ENCODE measurements at places on chromosomes 6 and 20.

GRCh38 chr20:61845233-61845671, 220.4 kb downstream of the TAF4 start:
- DNase-seq = no peak

GRCh38 chr6:122026582-122027369, 372.7 kb upstream of the HSF2 start:
- no peak for DNase-seq

DNA sequence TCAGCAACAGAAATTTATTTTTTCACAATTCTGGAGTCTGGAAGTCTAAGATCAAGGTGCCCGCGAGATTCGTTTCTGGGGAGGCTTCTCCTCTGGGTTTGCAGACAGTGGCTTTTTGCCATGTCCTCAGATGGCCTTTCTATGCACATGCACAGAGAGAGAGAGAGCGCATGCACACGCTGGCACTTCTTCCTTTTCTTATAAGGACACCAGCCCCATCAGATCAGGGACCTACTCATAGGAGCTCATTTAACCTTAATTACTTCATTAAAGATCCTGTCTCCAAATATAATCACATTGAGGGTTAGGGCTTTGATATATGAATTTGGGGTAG, 260.7 kb upstream of the PLCB4 start:
- DNase-seq = no peak

DNA sequence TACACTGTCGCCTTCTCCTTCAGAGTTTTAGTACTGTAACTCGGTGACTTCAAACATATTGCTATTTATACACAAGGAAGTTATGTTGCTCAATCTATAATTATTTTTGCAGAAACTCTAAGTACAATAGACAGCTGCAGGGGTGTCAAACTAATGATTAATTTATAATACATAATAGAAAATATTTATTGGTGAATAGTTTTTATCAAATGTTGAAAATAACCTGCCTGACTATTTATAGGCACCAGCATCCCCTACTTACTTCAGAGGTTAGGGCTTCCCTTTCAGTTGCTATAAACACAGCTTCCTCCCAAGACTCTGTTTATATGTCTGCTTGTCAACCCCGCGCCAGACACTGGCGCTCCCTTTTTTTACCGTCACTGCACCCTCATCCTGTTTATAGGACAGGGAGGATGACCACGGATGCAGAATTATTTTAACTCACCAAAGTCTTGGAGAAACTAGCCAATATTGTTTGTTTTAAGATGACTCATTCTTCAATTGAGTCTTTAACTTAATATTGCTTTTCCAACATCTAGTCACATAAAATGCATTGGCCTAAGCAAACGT, 225.0 kb downstream of the ALDH8A1 start:
- no peak for DNase-seq

DNA sequence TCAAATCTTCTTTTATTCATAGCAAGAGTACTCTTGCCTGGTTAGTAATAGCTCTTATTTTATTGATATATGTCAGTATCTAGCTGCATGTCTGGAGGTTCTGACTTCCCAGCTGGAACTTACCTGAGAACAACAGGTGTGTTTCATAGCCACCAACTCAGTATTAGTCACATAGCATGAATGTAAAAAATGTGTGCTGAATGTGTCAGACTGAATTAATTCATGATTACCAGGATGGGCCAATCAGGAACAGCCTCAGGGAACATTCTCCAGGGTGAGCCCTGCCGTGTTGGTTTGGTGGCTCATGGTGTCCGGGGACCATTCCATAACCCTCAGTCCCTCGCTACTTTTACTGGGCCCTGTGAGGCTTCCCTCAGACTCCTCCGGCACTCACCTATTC, 99.7 kb downstream of the TULP4 start:
- no peak for DNase-seq

DNA sequence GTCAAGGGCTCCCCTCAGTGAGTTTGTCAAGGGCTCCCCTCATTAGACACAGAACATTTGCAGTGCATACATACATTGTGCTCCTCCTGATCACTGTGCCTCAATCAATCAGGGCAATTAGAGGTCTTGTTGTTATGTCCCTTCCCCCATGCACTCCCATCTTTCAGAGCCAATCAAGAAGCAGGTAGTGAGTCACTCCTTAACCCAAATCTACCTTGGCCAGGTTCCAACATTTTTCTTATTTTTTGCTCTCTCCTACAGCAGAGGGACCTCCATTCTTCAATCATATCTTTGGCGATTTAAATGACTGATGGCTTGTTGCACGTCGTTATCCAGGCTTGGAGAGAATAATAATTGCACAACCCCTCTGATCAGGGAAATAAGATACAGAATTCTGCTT, 409.9 kb upstream of the SPTLC3 start:
- DNase-seq = no peak

DNA sequence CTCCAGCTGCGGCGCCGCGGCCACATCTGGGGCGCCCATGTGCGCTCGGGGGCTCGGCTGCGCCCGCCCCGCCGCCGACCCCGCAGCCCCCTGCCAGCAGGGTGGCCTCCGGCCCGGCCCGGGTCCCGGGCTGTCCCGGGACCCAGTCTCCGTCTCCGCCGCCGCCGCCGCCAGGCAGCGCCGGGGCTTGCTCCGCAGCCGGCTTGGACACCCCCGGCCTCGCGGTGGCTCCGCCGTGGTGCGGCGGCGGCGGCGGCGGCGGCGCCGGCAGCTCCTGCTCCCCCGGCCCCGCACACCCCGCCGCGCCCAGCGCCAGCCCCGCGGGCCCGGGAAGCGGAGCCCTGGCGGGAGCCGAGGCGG, 219 bp downstream of the ISM1 start:
- no peak for DNase-seq

- DNase-seq = no peak
Observed at GRCh38 chr6:107670792-107671199, 153.3 kb downstream of the SCML4 start.

GRCh38 chr6:170042596-170043118, 248.2 kb downstream of the DLL1 start:
- DNase-seq = no peak

- no peak for DNase-seq
Observed at GRCh38 chr20:51389543-51390264, 152.8 kb downstream of the NFATC2 start.

DNA sequence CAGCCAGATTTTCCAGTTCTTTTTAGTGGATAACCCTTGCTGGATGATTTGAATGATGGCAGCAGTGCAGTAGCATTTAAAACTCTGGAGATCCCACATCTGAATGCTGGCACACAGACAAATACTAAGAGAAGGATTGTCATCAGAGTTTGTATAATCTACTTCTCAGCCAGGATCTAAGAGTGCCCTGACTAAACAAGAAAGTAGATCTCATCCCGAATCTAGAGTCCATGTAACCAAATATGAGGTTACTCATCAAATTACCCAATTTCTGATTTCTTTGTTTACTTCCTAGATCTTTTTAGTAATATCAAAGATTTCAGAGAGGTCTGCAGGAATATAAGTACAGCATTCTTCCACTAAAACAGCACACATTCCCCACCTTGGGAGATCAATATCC, 7.8 kb downstream of the TMC2 start:
- no peak for DNase-seq

DNA sequence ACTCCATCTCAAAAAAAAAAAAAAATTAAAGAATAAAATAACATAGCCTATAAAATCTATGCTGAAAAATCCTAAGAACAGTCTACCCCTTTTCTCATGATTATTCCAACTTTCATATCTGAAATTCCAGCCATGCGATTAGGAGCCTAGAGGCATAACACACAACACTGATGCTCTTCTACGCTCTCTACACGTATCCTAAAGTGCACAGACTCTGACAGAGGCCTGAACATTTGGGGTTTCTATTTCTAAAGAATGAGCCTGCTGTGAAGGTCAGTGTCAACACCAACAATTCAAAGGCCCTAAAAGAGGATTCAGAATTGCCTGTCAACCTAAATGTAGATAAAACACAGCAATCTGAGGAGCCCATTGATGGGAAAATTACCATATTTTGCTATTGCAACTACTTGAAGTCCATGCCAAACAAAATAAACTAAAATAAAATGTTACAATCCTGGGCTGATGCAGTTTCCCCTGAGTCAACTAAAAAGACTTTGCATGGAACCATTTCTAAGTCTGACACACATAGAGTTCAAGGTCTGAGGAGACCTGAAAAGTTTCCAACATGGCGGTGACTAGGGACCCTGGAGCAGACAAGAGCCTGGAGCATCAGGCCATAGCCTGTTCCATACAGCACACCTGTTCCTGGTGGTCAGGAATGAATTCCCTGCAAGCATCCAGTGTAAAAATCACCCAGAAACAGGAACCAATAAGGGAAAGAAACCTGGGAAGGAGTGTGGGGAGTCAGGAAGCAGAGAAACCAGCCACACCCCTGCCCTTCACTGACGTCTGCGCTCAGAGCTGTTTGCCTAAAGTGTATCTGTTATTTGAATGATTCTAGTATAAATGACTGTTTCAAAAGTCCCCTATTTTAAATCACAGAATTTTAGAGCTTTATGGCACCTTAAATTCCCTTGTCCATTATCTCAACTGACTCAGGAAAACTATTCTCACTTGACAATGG, 11.8 kb downstream of the NINL start:
- DNase-seq = no peak

GRCh38 chr20:19974630-19975435, 42.3 kb upstream of the NAA20 start:
- DNase-seq = peak; percentile 55

DNA sequence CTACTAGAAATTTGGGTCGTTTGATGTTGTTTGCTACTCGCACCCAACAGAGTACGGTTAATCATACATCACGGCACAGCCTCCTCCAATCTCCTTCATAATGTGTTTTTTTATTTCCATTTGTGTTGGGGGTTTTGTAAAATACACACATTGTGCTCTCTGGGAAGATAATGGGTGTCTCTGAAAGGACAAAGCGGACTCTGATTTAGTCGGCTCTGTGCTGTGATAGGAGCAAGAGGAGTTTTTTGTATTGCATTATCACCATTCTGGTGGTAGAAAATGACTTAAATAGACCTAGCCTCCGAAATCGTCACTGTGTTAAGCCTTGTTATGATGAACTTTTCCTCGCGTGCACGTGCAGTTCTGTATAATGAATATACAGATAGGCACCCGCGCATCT, 196.3 kb downstream of the CDH4 start:
- DNase-seq = no peak

DNA sequence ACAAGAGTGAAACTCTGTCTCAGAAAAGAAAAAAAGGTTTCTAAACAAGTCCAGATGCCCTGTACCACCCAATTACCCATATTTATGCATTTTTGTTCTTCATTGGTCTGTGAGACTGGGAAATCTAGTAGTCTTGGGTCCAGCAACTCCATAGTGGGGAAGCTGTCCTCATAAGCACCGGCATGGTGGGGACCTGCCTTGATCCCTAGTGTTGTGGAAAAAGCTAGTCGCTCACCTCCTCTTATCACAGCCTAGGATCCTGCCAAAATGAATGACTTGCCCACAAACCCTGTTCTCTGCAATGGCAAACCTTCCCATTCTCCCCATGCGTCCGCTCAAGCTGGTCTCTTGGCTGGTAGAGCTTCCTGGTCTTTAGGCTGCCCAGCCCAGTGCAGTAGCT, 38.3 kb upstream of the GABRR1 start:
- DNase-seq = no peak

DNA sequence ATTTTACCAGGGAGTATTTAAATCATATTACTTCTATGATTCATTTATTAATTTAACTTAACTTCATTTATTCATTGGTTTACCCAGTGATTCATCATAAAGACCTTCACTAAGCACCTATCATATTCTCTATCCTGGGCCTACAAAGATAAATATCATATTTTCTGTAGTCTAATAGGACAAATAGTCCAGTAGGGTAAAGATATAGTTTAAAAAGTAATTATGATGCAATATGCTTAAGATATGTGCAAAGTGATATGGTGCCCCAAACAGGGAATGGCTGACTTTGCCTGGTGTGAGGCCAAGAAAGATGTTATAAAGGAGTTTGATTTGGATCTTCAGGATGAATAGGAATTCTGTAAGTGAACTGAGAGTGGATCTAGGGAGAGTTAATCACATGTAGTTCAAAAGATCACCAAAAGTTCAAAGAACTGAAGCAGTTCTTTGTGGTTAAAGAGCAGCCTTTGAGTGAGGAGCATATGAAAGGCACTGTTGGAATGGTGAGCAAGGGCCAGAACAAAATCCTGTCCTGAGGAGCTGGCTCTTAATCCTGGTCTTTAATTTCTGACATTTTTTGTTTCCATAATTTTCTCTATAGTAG, 45.5 kb downstream of the MLIP start:
- DNase-seq = no peak

DNA sequence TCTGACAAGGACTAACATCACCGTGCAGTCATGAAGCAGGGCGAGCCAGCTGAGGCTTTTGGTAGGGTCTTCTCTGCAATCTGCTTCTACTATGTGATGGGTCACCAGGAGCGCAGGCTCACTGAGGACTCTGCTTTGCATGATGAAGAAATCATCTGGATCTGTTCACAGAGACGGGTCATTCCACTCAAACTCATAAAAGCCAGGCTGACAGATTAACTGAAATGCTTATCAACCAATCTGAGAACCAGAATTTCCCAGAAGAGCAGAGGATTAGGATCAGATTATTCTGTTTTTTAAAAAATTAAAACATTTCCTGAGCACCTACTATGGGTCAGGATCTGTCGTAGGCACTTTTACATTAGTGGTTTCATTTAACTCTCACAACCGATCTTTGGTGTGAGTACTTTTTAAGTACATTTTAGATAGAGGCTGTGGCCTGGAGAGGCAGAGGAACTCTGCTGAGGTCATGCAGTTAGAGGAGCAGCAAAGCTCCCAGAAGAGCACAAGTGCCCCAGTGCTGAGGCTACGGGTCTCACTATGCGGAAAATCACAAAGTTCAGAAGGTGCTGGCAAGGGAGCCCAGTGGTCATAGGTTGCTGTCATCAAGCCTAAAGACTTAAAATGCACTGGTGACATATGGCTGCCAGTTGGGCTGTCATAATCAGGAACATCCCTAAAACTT, 109.1 kb downstream of the BACH2 start:
- DNase-seq = no peak
